ENCODE measurements at places on chromosomes 16 and 17.

DNA sequence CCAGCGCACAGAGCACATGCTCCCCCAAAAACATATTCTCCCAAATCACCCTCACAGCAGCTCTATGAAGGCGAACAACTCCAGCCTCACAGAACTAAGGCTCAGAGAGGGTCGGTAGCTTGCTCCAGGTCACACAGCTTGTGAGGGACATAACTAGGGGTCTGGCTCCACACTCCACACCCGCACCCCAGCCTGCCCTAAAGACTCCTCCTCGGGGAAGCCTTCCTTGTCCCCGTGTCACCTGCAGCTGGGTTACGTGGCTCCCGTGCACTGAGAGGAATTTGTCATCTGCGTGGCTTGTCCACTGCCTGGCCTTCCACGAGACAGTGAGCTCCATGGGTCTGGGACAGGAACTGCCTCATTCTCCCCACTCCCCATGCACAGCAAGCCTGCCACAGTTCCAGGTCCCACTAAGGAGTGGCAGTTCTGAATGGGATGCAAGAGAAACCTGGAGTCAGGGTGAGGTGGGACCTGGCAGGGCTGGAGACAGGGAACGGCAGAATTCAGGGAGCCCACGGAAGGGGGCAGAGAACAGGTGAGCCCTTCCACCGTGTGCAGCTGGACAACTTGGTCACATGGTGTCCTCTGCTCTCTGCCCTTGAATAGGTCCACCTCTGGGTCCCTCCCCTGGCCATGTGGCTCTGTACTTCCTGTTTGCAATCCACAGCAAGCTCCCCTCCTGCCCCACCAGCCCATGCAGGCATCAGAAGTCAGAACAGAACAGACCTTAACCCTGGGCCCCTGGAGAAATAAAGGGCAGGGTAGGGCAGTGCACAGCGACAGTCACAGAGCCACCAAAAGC is 27.4 kb downstream of the TNFRSF13B start:
- no peak for DNase-seq

- no peak for DNase-seq
Observed at GRCh38 chr17:6706499-6706898, 6.7 kb downstream of the SLC13A5 start.

DNA sequence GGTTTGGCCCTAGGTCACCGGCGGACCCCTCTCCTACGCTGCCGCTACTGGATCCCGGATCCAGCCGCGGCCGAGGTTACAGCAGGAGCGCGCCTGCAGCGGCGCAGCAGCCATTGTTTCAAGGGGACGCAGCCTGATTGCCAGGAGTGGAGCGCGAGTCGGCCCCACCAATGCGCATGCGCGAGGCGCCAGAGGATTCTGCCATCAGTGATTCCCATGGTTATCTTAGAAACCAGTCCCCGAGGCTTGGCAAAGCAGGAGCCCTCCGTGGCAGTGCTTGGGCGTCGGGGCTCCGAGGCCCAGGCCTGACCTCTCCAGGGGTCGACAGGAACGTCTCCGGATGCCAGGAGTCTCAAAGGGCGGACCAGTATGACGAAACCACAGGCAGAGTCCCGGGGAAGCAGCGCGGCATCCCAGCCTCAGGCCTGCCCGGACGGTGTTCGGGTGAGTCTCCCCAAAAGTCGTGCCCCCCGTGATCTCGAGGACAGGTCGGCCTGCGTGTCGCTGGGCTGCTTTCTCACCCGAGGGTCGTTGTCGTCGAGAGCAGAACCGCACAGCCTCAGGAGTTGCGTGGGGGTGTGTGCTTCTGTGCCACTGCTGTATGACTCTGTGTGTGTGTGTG is 608.5 kb downstream of the KCNJ18 start:
- no peak for DNase-seq

DNA sequence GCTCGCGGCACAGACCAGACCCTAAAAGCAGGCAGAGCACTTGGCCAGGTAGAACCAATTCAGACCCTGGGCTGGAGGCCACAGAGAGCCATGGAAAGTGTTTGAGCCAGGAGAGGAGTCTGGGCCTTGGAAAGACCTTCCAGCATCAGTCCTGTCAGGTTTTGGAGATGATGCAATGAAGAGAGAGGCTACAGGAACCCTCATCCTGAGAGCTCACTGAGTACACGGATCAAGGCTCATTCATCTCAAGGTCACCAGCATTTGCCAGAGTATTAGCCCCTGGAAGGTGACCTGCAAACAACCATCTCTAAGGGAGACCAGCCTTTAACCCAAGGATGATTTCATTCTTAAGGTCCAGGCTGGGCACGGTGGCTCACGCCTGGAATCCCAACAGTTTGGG is 27.8 kb downstream of the TLE7 start:
- DNase-seq: no peak

DNA sequence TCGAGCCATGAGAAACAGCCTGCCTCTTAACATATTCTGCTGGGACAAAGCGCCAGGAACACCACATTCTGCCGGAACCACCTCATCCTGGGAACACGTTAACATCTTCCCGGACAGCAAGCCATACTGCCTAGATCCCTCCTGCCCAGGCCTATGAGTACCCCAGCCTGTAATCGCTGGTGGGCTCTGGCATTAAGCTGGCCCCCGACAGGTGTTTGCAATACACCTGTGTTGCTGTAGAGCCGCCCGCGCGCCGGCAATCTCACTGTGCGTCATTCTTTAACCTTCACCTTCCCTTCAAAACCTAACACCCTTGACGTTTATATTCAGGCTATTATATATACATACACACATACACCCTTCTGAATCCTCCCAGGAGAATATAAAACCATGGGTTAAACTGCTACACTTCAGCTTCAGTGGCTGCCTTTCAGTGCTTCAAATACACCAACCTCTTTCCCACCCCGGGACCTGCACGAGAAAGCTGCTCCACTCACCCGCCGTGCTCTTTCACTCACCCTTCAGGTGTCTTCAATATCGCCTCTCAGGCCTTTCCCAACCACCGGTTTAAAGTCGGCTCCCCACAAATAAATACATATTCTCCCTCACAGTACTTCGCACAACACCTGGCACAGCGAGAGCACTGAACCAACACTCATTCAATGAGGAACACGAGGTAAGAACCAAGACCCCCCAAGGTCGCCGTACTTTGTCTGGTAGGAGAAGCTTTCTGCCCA is 1.0 kb upstream of the ENDOV start:
- DNase-seq: no peak

DNA sequence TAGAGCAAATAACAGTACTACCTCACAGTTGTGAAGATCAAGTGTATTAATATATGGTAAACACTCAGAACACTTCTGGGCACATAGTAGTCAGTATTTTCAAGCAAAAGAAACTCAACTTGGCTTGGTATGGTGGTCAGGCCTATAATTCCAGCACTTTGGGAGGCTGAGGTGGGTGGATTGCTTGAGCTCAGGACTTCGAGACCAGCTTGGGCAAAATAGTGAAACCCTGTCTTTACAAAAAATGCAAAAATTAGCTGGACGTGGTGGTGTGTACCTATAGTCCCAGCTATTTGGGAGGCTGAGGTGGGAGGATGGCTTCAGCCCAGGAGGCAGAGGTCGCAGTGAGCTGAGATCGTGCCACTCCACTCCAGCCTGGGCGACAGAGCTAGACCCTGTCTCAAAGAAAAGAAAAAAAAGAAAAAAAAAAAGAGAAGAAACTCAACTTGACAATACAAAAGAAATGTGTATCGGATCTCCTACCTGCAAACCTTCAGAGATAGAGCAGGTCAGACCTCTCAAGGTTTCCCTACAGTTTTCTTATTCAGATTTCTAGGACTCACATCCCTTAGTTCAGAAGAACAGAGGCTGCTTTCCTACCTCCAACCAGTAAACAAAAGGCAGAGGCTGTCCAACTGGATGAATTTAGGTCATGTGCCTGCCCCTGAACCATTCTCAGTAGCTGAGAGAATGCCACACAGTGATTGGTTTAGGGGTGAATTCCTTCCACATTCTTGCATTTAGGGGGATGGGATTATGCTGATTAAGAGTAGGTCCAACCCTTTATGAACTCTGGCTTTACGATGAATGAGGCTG is 1.7 kb upstream of the KPNA2 start:
- no peak for DNase-seq

DNA sequence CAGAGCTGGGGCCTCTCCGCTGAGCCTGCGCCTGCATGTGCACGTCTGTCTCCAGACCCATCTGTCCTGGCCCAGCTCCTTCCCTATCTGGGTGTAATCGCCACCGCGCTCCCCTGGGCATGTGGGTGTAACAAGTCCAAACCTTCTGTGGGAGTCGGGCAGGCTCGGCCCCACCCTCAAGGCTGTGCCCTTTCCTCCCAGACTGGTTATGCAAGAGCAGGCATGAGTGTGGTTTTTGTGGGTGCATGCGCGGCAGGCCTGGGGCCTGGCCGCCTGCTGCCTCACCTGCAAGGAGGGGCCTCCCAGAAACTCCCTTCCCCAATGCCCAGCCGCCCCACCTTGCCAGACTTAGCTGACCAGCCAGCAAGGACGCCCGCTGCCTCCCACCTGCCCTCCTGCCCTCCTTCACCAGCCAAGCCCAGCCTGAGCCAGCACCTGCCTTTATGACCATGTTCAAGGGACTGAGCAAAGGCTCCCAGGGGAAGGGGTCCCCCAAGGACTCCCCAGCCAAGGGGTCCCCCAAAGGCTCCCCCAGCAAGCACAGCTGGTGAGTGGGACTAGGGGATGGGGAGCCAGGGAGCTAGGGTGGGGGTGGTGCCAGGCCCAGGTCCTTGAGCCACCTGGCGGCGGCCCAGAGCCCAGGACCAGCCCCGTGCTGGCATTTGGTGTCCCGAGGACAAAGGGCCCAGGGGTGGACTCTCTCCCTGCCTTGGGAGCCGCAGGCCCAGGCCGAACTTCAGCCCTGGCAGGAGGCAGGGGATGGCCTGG is at the start of gene EVPLL:
Gene EVPLL, plus strand, starts transcription at position 342 of the 768 bp plus-strand sequence. CDS start 3,160 bp downstream, outside the sequence.
- DNase-seq: no peak

- DNase-seq: no peak
Observed at GRCh38 chr17:34776456-34777443, 184.5 kb downstream of the CCT6B start.

GRCh38 chr16:12147681-12148080 is 171.1 kb downstream of the SNX29 start:
- DNase-seq: no peak

- DNase-seq: no peak
Observed at GRCh38 chr16:68921637-68922036, 78.3 kb downstream of the TANGO6 start.

GRCh38 chr17:74633326-74633725 is 9.8 kb upstream of the CD300E start:
- DNase-seq: no peak

DNA sequence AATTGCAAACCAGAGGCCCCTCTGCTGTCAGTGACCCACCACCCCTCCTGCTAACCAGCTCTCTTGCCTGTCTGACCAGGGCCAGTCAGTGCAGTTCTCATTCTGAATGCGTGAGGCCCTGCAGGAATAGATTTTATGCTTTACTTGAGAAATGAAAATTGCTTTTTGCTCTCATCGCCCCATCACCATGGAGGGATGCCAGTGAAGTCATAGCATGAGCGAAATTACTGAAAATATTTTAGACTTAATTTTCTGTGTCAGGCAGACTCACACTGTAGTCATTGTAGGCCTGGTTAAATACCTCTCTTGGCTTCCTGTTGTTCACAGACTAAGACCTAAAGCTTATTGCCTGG is 490.5 kb upstream of the CDH5 start:
- no peak for DNase-seq

DNA sequence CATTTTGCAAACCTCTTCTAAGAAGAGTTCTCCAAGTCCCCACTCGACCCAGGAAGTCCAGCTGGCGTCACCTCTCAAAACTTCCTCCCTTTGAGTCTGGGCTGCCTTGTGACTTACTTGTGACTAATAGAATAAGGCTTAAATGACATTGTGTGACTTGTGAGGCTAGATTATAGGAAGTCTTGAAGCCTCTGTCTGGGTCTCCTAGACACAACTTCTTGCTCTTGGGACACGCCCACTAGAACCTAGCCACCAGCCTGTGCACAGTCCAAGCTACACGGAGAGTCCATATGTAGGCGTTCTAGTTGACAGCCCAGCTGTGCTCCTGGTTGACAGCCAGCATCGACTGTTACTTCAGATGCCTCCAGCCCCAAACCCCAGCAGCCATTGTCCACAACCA is 66.7 kb upstream of the TANC2 start:
- no peak for DNase-seq

- DNase-seq: no peak
Observed at GRCh38 chr16:59052231-59052630, 318.1 kb upstream of the GOT2 start.

GRCh38 chr17:76140661-76141211 is 309 bp downstream of the FOXJ1 start:
- DNase-seq: no peak

GRCh38 chr16:85869785-85870558 is 29.0 kb upstream of the IRF8 start:
- no peak for DNase-seq

DNA sequence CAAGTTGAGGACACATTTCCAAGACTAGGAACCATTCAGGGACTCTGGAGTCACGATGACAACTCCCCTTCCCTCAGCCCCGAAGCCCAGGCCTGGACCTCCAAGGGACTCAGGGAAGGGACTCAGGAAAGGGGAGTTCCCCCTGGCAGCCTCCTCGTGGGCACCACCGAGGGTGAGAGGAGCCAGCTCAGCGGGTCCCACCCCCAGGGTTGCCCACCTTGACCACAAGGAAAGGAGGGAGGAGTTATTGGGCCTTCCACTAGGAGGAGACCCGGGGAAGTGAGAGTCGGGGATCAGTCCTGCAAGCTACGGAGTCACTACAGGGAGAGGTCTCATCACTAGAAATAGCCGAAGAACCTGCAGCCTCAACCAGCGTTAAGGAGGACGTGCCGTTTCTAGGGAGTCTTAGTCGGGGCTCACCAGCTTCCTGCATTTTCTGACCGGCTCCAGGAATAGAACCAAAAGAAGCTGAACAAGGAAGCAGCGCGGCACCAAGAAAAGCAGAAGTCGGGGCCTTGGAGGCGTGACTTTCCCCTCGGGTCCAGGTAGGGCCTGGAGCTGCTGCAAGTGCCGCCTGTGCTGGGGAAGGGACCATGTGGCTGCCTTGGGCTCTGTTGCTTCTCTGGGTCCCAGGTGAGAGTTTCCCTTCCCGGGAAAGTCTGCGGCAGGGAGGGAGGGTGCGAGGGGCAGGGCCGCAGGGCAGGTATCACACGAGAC is at the start of gene CD300A:
Gene CD300A, plus strand, starts transcription at position 524 of the 717 bp plus-strand sequence. Its CDS starts 70 bp downstream, at position 594.
- DNase-seq: peak; percentile 46

GRCh38 chr17:73203788-73204479 is 11.1 kb downstream of the COG1 start:
- peak; percentile 19 for DNase-seq

- no peak for DNase-seq
Observed at GRCh38 chr16:85541181-85541580, 71.9 kb upstream of the GSE1 start.

DNA sequence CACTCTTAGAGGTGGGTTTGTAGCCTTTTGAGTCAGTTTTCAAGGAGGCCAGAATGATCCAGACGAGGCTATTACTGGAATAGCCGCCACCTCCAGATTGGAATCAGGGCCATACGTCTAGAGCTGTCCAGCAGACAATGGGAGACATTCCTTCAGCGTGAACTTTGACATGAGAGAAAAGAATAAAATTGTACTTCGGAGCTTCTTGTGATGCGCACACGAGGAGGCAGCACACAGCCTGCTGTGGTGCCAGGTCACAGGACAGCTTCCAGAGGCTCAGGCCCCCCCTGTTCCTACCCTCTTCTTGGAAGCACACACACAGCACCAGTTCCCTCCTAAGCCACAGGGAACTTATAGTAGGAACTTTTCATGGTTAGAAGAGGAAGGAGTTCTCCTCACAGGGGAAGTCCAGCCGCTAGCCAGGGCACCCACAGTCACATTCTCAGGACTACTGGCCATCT is 81.0 kb downstream of the VPS53 start:
- no peak for DNase-seq

- DNase-seq: no peak
Observed at GRCh38 chr17:67573987-67574657, 143.6 kb upstream of the NOL11 start.

GRCh38 chr16:12548270-12548983 is 255.3 kb downstream of the CPPED1 start:
- no peak for DNase-seq

- no peak for DNase-seq
Observed at GRCh38 chr17:29257756-29258155, 11.1 kb downstream of the CRYBA1 start.

Measured in activated CD4-positive, alpha-beta T cell treated with anti-CD3 and anti-CD28 coated beads, Interleukin-2, amount 50 U/mL, for 48 hours (primary cell).